CD4-positive, alpha-beta T cell (primary cell): ENCODE measurements at places on chromosomes 2 and 18.

DNA sequence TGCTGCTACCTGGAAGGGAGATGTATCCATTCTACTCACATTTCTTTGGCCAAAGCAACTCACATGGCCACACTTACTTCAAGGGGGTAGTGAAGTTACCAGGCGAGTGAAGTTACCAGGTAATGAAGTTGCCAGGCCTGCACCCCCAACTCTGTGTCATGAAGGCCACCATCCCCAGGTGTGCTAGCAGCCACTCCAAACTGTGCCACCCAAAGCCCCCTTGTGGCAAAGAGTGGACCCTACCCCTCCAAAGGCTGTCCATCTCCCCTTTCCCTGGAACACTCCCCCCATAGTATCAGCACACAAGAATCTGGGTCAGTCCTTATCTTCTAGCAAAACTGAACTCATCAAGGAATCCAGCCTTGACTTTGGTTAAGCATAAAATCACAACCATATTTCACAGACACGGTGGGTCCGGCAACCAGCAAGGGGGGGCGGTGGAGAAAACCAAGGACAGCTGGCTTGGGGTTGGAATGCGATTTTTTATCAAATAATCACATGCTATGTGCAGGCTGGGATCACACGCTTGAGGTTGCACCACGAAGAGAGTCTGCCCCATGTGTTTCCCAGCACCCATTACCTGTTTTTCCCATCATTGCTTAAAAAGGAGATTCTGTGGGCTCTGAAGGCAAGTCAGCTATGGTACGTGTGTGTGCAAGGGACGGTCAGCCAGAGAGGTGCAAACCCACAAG is 60.9 kb downstream of the ZFP36L2 start:
- no peak for DNase-seq

DNA sequence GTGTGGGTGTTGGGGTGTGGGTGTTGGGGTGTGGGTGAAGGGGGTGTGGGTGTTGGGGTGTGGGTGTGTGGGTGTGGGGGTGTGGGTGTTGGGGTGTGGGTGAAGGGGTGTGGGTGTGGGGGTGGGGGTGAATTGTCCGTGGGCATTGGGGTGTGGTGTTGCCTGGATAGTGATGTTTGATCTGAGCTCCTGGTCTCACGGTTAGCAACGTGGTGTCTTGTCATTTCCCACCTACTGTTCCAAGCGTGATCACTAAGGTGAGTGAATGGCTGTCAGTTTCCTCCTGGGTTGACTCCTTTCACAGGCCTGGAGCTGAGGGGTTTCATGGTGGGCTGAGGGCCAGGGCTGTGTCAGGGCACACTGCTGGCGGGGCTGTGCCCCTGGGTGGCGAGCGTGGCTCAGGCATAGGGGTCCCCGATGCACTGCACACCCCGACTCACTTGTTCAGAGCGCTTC is 27.2 kb downstream of the RTP5 start:
- no peak for DNase-seq

DNA sequence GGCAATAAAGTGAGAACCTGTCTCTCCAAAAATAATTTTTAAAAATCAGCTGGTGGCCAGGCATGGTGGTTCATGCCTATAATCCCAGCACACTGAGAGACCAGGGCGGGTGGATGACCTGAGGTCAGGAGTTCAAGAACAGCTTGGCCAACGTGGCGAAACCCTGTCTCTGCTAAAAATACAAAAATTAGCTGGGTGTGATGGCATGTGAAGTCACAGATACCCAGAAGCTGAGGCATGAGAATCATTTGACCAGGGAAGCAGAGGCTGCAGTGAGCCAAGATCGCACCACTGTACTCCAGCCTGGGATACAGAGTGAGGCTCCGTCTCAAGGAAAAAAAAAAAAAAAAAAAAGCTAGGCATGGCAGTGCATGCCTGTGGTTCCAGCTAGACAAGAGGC is 7.4 kb upstream of the GPR75 start:
- no peak for DNase-seq

GRCh38 chr18:2883076-2883735 is 36.4 kb downstream of the EMILIN2 start:
- peak; percentile 34 for DNase-seq

DNA sequence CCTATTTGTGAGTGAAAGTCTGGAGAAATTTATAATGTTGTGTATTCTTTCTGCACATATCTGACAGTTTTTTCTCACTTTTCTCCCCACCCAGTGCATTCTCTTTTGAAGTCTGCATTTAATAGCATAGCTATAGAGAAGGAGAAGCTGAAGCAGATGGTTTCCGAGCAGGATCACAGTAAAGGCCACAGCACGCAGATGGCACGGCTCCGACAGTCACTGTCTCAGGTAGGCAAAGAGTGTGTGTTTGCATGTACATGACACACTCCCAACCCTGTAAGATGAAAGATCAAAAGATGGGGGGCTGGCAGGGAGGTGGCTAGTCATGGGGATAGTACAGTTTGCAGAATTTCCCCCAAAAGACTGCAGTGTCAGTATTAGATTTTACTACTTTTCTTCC is 89.4 kb downstream of the PRKRA start:
- no peak for DNase-seq

DNA sequence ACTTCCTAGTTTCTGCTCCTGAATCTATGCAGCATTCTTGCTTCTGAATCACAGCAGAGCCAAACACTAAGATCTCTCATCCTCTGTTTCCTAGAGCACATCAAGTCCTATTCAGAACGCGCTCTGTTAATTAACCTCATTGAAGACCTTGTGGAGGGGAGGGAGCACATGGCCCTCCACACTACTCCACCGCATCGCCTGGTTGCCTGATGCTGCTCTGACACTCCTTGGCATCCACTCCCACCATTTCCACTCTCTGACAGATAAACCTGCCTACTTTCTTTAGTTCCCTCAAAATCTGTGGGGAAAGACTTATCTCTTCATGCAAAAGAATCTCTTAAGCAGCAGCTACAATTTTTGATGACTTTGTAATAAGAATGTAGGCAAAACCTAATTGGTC is 802.3 kb upstream of the GYPC start:
- DNase-seq = no peak

DNA sequence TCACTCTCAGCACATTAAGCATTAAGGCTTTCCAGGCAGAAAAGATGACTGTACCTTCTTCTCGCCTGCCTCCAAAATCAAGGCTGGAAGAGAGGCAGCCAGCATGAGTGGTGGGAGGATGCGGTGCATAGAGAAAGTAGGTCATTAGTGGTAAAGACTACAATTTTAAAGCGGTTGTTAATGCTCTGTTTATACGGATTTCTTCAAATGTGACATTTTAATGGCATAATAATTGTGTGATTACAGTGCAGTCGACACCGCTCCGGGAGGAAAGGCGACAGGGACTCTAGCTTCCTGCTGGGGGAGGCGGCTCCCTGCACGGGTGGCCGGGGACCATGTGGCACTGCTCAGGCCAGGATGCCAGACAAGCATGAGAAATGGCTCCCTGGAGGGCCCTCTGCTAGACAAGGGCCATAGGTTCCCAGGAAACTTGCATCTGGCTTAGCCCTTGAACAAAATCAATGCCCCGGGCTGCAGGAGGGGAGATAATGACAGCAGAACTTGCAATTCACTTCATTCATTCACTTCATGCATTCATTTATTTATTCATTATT is 129.6 kb downstream of the GALNT14 start:
- DNase-seq = no peak

DNA sequence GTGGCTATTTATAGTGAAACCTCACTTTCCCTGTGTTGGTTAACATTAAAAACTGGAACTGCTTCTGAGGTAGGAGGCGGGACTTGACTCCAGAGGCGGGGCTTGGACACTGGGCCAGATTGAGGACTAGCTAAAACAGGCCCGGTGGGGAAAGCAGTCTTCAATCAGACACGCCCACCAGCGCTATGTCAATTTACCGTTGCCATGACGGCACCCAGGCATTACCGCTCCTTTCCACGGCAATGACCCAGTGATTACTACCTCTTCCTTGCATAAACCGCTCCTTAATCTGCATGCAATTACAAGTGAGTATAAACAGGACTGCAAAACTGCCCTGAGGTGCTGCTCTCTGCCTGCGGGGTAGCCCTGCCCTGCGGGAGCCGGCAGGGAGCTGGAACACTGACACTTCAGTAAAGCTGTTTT is 35.3 kb downstream of the LRRFIP1 start:
- peak; percentile 18 for DNase-seq

GRCh38 chr2:37674946-37675345 is 3.5 kb upstream of the CDC42EP3 start:
- no peak for DNase-seq

DNA sequence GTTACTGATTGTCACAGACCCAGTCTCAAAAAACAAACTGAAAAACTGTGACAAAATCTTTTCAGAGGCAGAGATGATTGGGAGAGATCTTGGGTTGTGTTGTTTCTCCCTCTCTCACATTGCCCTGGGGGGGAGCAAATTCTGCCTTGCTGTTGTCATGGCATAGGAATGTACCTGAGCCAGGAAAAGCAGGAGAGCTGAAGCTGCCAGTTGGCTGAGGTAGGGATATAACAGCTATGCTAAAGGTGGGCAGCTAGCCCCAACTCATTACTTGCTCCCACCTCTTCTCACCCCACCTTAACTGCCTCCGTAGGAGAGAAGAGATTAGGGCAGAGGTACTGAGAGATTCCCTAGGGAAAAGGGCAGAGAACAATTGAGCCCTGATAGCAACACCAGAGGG is 299.3 kb downstream of the OSR1 start:
- no peak for DNase-seq

GRCh38 chr2:106061611-106062349 is 132.3 kb downstream of the UXS1 start:
- DNase-seq = no peak

DNA sequence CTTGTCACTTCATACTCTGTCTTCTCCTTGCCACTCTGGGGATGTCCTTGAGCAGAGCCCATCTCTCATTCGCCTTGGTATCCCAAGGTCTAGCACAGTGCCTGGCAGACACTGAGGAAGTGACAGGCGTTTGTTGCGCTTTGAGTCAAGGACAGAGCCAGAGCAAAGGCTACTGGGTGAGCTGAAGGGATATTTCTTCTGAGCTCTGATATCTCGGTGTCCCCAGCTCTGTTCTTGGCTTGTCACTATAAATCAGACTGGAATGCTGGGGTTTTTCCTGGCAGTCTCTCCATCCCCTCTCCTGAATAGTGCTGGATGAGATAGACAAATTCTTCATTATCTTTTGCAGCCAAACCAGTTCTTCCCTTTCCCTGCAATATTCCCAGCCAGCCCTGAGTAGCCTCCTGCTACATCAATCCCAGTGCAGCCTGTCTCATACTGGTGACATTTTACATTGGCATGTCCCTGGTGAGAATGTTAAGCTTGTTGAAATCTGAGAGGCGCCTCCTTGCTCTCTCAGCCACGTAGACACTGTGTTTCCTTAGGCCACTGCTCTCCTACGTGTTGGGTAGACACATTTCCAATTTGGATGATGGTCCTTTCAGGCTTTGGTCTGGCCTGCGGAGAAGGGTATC is 61.7 kb downstream of the CTIF start:
- no peak for DNase-seq

- no peak for DNase-seq
These were observed 24.1 kb downstream of the TFPI start for GRCh38 chr2:187529977-187530721.

DNA sequence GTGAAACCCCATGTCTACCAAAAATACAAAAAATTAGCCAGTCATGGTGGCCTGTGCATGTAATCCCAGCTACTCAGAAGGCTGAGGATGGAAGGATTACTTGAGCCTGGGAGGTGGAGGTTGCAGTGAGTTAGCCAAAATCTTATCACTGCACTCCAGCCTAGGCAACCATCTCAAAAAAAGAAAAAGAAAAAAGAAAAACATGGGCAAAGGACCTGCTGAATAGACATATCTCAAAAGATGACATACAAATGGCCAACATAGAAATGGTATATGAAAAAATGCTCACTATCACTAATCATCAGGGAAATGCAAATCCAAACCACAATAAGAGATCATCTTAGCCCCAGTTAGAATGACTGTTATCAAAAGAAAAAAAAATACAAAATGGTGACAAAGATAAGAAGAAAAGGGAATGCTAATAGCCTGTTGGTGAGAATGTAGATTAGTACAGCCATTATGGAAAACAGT is 1.4 kb upstream of the TGOLN2 start:
- no peak for DNase-seq

- DNase-seq = no peak
These were observed 34.4 kb upstream of the CYP27C1 start for GRCh38 chr2:127254386-127254981.

DNA sequence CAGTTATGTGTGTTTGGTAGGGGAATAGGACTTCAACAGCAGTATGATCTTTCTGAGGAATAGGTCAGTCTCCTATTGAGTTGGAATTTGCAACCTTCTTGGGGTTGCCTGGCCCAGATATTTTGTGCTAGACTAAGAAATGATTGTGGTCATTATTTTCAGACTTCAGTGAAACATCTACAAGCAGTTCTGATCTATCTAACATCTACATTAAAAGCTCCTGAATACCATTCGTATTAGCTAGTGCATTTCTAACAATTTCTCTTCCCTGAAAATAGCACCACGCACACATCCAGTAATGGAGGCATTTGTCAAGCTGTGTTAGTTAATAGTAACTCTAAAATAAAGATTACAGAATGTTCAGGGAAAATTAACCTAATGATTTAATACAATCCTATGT is 179.3 kb downstream of the FIGN start:
- DNase-seq = no peak

DNA sequence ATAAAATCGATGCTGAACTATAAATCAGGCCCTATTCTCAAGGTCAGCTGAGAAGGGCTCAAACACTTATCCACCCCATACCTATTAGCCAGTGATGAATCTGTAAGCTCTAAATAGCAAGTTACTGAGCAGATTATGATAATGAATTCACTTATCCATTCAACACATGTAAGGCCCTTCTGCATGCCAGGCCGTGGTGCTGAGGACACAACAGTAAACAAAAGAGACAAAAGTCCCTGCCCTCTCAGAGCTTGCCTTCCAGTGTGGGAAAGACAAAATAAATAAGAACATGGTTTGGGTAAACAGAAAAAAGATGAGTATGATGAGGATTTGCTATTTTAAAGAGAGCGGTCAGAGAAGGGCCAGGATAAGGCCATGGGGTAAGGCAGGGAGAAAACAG is 11.7 kb downstream of the TTC32 start:
- no peak for DNase-seq

DNA sequence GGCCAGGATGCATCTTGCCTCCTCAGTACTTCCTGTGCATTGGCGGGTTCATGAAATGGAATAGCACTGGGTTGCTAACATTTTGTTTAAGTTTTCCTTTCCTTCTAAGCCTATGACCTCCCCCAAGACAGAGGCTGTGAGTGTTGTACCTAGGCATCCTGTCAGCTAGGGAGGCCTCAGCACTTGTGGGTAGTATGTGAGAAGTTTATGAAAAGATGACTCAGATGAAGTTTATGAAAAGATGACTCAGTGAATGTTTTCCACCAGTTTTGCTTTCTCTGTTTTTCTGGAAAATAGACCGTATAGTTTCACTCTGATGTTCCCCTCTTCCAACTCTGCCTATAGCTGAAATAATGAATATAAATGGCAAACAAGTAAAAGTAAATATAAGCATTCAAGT is 412.9 kb downstream of the TMEM182 start:
- no peak for DNase-seq

DNA sequence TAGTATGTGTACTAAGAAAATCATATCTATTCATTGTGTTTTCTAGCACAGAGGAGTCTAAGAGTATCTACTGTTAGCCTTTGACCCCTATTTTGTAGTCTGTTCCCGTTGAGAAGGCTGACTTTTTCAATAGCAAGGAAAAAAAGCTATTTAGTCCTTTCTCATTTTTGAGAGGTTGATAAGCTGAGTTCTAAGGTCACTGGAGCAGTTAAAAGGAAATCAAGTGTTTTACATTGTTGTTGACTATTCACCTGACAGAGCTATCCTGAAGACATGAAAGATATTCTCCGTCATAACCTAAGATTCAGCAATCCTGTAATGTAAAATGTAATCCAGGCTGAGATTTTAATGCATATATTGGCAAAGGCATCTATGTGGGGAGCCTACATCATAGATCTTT is 280.3 kb upstream of the NRP2 start:
- no peak for DNase-seq
